Mononuclear cell (primary cell): ENCODE measurements at places on chromosomes 6 and 20. TPM values are rescaled to one million over a fixed set of nuclear protein-coding genes. Genes with fewer than 3 reads are reported as not detected.

The DNAH8 gene
- total RNA-seq: 0.10 TPM

The LPIN3 gene
- total RNA-seq: 0.10 TPM

The MCHR2 gene
- total RNA-seq: not detected

The C4B gene
- total RNA-seq: 1.0 TPM

The C6orf141 gene
- 0.21 TPM for total RNA-seq

The RHAG gene
- not detected for total RNA-seq
